Glutamatergic neuron (in vitro differentiated cells): ENCODE measurements at places on chromosomes 1 and 21.

DNA sequence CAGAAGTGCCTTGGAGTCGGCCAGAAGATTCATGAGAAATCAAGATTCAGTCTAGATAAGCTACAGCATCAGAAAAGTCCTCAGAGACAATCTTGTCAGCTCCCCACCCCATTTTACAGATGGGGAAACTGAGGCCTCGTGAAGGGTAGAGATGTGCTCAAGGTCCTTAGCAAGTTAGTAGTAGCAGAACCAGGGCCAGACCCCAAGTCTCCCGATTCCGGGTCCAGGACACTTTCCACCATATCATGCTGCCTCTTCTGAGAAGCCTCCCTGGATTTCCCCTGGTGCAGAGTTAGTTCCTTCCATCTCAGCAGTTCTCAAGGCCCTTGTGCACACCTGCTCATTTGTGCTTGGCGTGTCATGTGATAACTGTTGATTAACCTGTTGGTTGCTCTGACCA is 91.5 kb upstream of the ACTL8 start:
- no peak for DNase-seq

DNA sequence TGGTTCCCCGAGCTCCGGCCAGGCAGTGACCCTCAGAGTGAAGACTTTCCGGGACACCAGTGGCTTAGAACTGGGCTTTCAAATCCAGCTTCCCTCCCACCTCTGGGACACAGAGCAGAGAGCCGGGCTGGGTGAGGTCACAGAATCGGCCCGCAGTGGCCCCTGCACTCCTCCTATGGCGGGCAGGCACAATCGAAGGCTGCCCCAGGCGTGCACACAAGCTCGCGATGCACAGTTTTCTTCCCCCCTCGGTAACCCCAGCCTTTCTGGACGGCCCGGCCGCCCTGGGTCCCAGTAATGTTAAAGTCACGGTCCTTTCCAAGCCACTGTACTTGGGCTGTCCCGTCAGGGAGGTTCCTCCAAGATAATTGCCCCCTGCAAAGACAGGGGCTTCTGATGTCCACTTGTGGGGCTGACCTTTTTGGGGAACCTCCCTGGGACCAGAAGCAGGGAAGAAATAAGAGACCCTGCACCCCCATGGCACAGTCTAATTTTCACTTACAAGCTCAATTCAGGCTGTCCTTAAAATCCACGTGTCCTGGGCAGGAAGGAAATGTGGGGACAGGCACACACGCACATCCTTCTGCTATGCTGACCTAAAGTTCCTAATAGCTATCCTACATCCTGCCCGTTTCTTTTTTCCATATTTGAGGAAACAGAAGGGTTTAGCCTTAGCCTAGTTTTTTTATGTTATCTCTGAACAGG is 13.7 kb downstream of the TFF3 start:
- no peak for DNase-seq

GRCh38 chr21:33522297-33522952 is 19.5 kb downstream of the GART start:
- DNase-seq, result no peak

- DNase-seq, result no peak
These were observed 82.9 kb upstream of the ARTN start for GRCh38 chr1:43850591-43851233.

DNA sequence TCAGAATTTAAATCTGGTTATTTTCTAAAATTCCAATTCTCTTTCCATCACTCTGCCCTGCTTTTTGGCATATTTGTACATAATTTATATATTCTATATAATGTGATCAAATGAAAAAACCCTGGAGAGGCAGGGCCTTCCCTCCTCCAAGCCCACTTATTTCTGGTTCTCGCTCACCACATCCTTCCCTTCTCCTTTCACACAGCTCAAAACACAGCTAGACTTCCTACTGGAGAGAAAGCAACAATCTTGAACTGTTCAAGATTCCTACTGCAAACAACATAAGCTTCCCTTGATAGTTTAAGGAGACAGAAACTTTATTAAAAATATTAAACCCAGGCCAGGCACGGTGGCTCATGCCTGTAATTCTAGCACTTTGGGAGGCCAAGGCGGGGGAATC is 7.6 kb upstream of the AIM2 start:
- no peak for DNase-seq

- DNase-seq, result peak; percentile 37
These were observed 3.2 kb downstream of the PLEKHO1 start for GRCh38 chr1:150152772-150153456.

GRCh38 chr21:36799869-36800268 is 101.0 kb downstream of the SIM2 start:
- no peak for DNase-seq

GRCh38 chr1:87104945-87105344 is 190.5 kb downstream of the HS2ST1 start:
- DNase-seq, result no peak

- DNase-seq, result no peak
These were observed 4.8 kb downstream of the NTNG1 start for GRCh38 chr1:107145637-107146036.

- DNase-seq, result no peak
These were observed 11.0 kb downstream of the TNFRSF9 start for GRCh38 chr1:7929637-7930036.

DNA sequence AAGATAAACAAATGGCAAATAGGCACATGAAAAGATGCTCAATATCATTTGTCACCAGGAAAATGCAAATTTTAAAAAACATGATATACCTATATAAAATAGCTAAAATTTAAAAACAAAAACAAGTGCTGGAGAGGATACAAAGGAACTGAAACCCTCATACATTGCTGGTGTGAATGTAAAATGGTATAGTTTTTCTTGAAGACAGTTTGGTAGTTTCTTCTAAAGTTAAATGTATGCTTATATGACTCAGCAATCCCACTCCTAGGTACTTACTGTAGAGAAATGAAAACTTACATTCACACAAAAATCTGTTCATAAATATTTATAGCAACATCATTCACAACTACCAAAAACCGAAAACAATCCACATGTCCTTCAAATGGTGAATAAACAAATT is 11.2 kb downstream of the TAF12 start:
- DNase-seq, result no peak

DNA sequence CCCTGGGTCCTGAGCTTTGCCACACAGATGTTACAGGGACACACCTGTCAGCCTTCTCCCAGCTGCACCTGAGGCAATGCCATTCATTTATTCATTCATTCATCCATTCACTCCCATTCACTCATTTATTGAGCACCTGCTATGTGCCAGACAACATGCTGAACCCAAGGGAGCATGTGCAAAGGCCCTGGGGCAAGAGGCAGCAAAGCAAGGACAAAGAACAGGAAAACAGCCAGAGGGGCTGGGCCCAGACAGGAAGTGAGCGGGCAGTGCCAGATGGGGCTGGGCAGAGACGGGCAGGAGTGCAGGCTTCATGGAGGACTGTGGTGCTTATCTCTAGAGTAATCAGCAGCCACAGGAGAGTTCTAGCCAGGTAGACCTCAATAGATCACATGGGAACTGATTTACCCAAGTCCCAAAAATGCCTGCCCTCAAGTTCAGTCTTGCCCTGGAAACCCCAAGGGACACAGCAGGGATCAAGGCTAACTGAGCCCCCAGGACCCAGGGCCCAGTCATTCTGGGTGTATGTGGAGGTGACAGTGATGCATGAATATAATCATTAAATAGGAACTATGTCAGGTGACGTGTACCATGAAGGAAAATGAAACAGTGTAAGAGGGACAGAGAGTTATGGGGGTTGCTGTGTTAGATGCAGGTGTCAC is 530.3 kb downstream of the MATN1 start:
- DNase-seq, result no peak

- peak; percentile 43 for DNase-seq
These were observed 16.6 kb upstream of the S1PR1 start for GRCh38 chr1:101219924-101220870.

DNA sequence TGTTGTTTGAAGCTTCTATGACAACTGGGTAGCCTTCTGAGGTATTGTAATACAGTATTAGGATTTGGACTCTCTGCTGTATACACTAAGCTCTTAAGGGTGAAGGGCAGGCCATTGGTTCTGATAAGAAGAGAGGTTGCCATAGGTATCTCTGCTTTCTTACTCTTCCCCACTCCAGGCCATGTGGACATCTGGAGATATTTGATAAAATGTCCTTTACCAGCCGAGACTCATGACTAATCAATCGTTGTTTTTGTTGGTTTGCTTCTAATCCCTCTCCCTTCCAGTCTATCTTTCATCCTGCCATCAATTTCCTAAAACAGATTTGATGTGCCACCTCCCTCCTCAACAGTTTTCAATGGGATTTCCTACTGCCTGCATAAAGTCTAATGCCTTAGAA is 64.6 kb upstream of the WDR26 start:
- no peak for DNase-seq

- no peak for DNase-seq
These were observed 411.7 kb downstream of the BRINP3 start for GRCh38 chr1:190066011-190066410.

- no peak for DNase-seq
These were observed 2.2 kb upstream of the CDK18 start for GRCh38 chr1:205502111-205502810.

DNA sequence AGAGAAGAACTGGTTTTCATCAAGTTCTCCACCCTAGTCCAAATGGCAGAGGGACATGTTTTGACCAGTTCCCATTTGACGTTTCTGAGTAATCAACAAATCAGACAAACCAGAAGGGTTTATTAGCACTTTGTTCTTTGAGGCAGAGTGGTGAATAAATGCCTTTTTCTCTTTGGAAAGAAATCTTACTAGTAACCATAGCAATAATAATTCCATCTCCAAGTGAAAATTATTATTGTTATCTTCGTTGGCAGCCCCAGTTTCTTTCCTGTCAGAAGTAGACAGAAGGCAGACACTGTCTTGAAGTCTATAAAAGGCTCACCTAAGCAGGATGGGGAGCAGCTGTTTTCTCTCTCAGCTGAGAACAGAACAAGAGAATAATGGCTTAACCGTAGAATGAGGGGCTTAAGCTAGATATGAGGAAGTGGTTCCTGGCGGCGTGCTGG is 391.6 kb downstream of the PBX1 start:
- no peak for DNase-seq

GRCh38 chr21:42157606-42158310 is 61.2 kb upstream of the ABCG1 start:
- no peak for DNase-seq

DNA sequence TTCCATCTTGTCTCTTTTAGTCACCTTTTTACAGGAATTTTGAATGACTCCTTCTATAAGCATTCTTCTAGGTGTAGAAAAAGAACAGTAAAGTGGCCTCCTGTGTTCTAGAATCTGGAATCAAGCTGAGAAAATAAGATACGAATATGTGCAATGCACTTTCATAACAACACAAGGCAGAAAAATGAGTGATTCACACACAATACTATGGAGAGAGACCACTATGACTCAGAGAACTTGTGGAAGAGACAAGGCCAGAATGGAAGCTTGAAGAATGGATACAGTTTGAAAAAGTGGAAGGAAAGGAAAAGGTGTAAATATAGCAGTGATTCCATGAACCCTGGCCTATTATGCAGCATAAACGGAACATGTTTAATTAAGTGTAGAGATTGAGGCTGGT is 57.1 kb upstream of the SAMSN1 start:
- DNase-seq, result no peak

DNA sequence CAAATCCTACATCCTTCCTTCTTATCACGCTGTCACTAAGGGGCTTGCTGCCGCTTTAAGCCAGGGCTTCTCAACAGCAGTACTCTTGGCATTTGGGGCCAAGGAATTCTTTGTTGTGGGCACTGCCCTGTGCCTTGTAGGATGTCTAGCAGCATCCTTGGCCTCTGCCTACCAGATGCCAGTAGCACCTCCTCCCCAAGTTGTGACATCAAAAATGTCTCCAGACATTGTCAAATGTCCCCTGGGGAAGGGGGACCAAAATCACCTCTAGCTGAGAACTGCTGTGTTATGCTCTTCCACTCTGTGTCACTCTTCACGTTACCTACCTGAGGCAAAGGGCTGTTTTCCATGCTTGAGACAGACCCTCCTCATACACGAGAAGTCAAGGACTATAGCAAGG is 400.3 kb upstream of the POU3F1 start:
- no peak for DNase-seq

DNA sequence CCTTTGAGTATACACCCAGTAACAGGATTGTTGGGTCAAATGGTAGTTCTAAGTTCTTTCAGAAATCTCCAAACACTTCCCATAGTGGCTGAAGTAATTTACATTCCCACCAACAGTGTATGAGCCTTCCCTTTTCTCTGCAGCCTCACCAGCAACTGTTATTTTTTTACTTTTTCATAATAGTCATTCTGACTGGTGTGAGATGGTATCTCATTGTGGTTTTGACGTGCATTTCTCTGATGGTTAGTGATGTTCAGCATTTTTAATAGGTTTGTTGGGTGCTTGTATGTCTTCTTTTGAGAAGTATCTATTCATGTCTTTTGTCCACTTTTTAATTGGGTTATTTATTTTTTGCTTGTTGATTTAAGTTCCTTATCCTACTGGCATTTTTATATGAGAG is 26.4 kb upstream of the LAMC1 start:
- no peak for DNase-seq

GRCh38 chr1:115077286-115077983 is 11.9 kb downstream of the TSPAN2 start:
- no peak for DNase-seq

GRCh38 chr1:158328426-158328825 is 2.9 kb downstream of the CD1B start:
- DNase-seq, result no peak

- no peak for DNase-seq
These were observed 63.9 kb upstream of the HSD17B7 start for GRCh38 chr1:162726555-162726954.

- no peak for DNase-seq
These were observed 929 bp upstream of the FOXJ3 start for GRCh38 chr1:42335809-42336518.

- DNase-seq, result no peak
These were observed 17.5 kb upstream of the VSIG8 start for GRCh38 chr1:159879977-159880376.

DNA sequence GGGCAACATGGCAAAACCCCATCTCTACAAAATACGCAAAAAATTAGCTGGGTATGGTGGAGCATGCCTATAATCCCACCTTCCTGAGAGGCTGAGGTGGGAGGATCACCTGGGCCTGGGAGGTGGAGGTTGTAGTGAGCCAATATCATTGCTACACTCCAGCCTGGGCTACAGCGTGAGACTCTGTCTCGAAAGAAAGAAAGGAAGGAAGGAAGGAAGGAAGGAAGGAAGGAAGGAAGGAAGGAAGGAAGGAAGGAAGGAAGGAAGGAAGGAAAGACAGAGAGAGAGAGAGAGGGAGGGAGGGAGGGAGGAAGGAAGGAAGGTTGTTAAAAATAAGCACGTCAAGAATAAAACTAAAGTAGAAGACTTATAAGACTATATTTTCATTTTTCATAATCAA is 17.0 kb upstream of the ATP1A1 start:
- no peak for DNase-seq

- no peak for DNase-seq
These were observed 48.2 kb upstream of the EPB41 start for GRCh38 chr1:28865997-28866650.

- DNase-seq, result no peak
These were observed 100.3 kb upstream of the BARHL2 start for GRCh38 chr1:90817399-90817798.

GRCh38 chr1:163820766-163821165 is 499.0 kb downstream of the NUF2 start:
- DNase-seq, result no peak
